Cerebellum (tissue), 4 donors: ENCODE measurements at places on chromosomes 7 and 10. TPM values are rescaled to one million over a fixed set of nuclear protein-coding genes. Genes with fewer than 3 reads are reported as not detected.

DNA sequence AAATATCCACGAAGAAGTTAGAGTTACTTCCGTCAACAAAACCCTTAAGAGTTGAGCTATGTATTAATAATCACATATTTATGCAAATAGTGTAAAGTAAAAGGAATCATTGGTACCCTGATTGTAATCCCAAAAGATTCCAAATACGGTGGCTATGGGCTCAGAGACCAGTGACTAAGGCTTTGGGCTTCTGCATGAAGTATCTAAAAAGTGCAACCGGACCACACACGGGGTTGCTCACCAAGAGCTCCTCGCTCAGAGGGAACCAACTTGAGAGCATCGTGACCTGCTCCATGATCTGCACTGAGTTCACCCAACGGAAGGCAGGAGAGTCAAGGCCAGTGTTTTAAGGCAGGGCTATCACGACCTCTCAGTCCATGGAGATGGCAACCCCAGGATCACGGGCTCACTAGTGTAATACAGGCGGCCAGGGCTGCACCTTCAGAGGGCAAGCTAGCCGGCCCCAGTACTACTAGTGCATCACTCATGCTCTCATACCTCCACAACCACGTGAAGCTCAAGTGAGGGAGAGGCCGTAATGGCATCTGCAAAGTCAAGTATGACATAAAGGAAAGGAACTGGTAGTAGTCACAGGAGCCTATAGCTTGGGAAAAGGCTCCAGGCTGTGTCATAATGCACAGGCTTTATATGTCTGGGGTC is 77.1 kb upstream of the CAMK2B start:
- DNase-seq = no peak

GRCh38 chr10:96402417-96403305 is 43.9 kb upstream of the OPALIN start:
- no peak for DNase-seq

The FOXI2 gene
- total RNA-seq = not detected

- no peak for DNase-seq
These were observed 568.4 kb downstream of the TCERG1L start for GRCh38 chr10:130742941-130743675.

DNA sequence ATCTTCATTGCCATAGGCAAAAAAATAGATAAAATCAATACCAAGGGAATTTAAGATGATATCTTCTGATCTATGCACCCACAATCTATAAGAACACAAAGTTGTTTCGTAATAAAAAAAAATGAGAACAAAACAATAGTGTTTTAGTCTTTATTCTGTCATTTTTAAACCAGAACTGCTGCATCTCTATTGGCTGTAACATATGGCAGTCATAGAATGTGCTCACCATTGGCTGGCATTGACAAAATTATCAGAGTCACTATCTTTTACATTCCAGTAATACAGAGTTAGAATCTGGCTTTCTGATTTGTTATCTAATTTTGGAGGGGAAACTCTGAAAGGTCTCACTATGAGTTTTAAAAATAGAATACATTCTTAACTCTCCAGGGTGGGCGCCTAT is 138.6 kb upstream of the CCDC6 start:
- DNase-seq = no peak

The ASZ1 gene
- total RNA-seq = not detected

- no peak for DNase-seq
These were observed 236.1 kb downstream of the RNLS start for GRCh38 chr10:88347022-88347421.

GRCh38 chr7:76261329-76261728 is 41.1 kb upstream of the HSPB1 start:
- DNase-seq = no peak

DNA sequence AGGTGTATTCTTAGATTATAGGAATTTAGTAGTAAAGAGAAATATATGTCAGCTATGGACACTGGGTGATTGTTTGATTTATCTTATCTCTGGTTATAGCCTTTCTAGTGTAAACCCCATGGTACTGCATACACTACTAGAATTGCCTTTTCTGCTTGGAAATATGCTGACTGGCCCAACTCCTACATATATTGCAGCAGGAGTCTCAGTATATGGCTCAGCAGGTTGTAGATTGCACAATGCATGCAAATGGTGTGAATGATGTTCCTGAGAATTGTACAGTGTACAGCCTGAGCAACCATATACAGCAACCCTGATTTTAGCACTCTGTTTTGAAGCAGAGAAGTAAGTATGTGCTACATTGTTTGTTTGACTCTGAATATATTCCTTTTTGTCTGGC is 153.4 kb upstream of the NPY start:
- DNase-seq = no peak

The GATAD1 gene
- total RNA-seq = 51.1 TPM

GRCh38 chr10:132110111-132110521 is 44.4 kb downstream of the JAKMIP3 start:
- DNase-seq = no peak

- no peak for DNase-seq
These were observed 137.2 kb downstream of the GRID1 start for GRCh38 chr10:86229376-86229775.

DNA sequence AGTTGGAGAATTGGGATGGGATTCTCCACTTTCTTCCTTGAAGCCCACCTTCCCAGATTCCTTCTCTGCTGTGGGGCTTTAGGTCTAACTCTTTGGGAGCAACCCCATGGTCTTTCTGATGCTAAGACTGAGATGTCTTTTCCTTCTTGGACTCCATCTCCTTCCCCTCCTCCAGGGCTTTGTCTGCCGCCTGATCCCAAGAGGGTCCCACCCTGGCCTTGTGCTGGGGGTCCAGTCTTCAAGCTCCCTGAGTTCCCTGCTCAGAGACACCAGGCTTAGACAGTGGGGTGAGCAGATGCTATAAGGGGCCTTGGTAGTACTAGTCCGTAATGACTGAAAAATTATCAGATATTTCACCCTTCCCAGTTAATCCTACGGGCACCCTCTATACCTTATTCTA is 150.5 kb downstream of the PTPN20 start:
- no peak for DNase-seq

DNA sequence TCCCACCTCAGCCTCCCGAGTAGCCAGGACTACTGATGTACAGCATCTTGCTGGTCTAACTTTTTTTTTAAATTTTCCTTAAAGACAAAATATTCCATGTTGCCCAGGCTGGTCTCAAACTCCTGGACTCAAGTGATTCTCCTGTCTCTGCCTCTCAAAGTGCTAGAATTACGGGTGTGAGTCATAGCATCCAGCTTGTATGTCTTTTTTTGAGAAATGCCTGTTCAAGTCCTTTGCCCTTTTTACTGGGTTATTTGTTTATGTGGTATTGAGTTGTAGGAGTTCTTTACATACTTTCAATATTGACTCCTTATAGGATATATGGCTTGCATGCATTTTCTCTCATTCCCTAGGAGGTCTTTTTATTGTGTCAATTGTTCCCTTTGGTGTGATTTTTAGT is 486.4 kb downstream of the MAGI2 start:
- DNase-seq = no peak

GRCh38 chr10:117327262-117327661 is 48.0 kb downstream of the PDZD8 start:
- no peak for DNase-seq

- no peak for DNase-seq
These were observed 576.0 kb upstream of the C7orf33 start for GRCh38 chr7:148014541-148014940.

The SUN3 gene
- total RNA-seq = 0.36 TPM

- DNase-seq = peak; percentile 83
These were observed 9.9 kb downstream of the TTYH3 start for GRCh38 chr7:2641406-2642393.

- DNase-seq = no peak
These were observed 476.2 kb upstream of the FZD8 start for GRCh38 chr10:36118314-36118713.

DNA sequence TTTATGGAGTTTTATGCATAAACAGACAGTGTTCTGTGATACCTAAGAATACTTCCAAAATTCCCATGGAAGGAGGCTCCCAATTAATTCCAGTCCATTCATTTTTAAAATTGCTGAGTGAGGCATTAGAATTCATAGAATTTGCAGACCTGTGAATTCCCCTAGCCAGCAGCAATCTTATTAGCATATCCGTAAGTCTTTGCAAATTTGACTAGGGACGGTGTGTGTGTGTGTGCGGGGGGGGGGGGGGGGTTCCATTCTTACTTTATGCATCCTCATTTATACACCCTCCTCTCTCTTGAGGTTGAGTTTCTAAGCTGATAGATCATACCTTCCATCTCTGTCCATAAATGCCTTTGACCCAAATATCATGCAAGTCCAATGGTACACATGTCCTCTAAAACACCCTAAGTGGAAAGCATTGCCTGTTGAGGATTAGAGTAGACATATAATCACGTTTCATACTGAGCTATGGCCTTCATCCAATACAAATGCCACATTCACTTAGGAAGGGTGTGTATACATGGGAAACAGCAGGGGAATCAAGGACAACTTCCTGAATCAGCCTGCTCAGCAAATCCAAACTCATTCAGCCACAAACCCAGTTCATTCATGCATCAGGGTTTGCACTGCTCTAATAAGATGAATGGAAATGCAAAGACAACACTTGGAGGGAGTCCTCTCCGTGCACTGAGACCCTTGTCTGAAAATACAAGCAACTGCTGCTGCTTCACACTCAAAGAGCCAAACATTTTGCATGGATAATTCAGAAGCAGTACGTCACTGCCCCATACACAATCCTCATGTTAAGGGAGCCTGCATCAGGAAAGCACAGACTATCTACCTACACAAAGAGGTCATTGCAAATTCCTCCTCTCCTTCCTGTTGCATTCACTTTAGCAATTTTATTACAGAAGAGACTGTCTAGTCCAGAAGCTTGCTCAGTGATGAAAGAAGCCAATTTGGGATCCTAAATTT is 350.8 kb downstream of the KCNMA1 start:
- no peak for DNase-seq

The PTER gene
- total RNA-seq = 0.45 TPM

DNA sequence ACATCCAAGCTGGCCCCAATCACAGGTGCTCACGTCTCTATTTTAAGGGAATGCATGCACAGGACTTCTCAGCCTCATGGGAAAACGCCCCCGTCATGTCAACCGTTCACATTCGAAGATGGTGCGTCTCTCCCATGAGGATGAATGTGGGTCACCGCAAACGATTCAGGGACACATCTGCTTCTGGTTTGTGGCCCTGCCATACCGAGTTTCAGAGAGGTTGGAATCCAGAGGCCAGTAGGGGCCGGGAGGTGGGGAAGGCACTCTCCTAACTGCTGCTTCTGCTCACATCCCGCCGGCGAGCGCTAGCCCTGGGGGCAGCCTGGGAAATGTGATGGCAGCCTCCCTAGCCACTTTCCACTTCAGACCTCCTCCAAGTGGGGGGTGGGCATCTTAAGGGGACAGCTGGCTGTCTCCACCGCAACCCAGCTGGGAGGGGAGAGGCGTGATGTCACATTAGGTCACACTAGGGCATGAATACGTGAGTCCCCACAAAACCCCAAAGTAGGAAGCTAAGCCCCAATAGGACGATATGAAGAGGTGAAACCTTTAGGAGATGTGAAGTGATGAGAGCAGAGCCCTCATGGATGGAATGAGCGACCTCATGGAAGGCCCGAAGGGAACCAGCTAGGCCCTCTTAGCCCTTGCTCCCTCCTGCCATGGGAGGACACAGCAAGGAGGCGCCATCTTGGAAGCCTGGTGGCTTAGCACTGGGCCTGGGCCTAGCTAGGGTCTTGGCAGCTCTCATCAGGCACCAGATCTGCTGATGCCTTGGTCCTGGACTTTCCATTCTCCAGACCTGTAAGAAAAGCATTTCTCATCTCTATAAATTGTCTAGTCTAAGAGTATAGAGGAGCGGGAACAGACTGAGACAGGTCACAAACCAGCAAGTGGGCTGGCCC is 107.8 kb downstream of the TCERG1L start:
- DNase-seq = no peak

GRCh38 chr10:53127686-53128085 is 355.1 kb upstream of the MBL2 start:
- no peak for DNase-seq

The GRM3 gene
- total RNA-seq = 74.5 TPM

The PNLIPRP3 gene
- not detected for total RNA-seq

GRCh38 chr7:67604461-67605386 is 608.1 kb downstream of the TYW1 start:
- DNase-seq = no peak

GRCh38 chr7:75048435-75049379 is 24.9 kb downstream of the RCC1L start:
- no peak for DNase-seq

- DNase-seq = no peak
These were observed 131.8 kb downstream of the ANK3 start for GRCh38 chr10:60257767-60258428.

The RAB19 gene
- total RNA-seq = not detected

GRCh38 chr10:97039538-97040247 is 146.1 kb downstream of the SLIT1 start:
- no peak for DNase-seq

The NME8 gene
- total RNA-seq = not detected

GRCh38 chr10:110229155-110229554 is 21.8 kb downstream of the MXI1 start:
- no peak for DNase-seq

- DNase-seq = no peak
These were observed 63.1 kb downstream of the ZNRF2 start for GRCh38 chr7:30347226-30348082.

- peak; percentile 22 for DNase-seq
These were observed 161.8 kb upstream of the CACNA2D1 start for GRCh38 chr7:82605247-82605864.

The DYDC2 gene
- 1.2 TPM for total RNA-seq

The APBB1IP gene
- 1.6 TPM for total RNA-seq

DNA sequence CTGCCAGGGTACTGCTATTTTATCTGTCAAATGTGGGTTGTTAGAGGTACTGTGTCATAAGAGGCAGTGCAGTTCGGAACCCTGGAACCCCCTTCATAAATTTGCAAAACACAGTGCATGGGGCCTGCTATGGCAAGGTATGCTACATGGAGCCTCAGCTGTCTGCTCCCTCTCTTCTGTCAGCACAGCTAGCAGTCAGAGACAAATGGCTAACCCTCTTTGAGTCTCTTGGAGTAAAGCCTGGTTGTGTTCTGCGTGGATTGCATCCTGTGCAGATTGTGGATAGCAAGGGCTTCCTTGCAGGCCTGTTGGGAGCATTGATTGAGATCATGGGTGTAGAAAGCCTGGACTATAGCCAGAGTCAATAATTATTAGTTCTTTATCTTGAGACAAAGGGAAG is 397.8 kb downstream of the AUTS2 start:
- DNase-seq = no peak

- DNase-seq = peak; percentile 15
These were observed 101.7 kb upstream of the SVIL start for GRCh38 chr10:29736366-29737073.

- no peak for DNase-seq
These were observed 7.7 kb downstream of the FGF8 start for GRCh38 chr10:101767966-101768790.
